Upper lobe of left lung (tissue), 6 donors: ENCODE measurements at places on chromosomes 5 and 9. TPM values are rescaled to one million over a fixed set of nuclear protein-coding genes. Genes with fewer than 3 reads are reported as not detected.

DNA sequence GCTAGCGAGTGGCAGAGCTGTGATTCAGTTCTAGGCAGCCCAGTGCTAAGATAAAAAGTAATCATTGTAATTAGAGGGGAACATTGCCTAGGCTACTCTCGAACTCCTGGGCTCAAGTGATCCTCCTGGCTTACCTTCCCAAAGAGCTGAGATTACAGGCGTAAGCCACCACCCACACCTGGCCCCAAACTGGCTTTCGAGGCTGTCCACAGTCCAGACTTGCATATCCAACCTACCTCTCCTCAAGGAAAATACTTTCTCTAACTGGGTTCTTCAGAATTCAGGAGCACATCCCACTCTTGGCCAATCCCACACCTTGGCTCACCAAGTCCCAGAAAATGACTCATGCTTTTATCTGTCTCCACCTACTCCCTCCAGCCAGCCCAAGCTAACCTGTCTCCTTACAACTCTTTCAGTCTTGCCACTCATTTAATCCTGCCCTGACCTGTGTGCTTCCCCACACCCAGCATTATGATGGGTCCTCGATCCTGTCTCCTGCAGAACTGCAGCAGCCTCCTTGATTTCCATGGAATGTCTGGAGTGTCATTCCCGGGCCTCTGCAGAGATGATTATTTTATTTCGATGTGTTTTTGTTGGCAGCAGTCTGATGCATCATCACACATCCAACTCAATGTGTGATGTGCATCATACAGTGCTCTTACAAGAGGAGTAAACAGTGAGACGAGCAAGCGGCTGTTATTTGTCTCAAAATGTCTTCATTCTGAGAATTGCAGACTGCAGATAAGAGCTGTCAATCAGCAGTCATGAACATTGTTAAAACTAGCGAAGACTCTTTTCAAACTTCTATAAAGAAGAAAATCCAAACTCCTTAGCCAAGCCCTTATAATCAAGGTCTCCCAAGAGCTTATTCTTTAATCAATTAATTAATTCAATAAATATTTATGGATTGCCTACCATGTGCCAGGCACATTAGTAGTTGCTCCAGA, 167.3 kb downstream of the SEC61B start:
- DNase-seq = no peak

DNA sequence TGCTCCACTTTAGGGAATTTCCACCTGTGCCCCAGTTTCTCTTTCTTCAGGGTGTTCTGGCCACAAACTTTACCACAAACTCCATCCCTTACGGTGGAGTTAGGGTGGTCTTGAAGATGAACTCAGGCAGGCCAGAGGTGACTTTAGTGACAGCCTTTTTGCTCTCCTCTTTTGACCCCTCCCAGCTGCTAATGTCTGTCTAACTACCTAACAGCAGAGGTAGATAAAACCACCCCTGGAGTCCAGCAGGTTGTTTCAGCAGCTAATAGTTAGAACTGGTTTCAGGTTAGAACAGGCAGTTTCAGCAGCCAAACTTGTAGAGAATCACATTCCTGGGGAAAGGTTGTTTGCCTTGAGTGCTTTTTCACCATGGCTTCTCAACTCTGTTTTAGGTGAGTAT, 971.3 kb upstream of the CDH18 start:
- no peak for DNase-seq

GRCh38 chr5:81794226-81794625, 43.3 kb upstream of the SSBP2 start:
- DNase-seq = no peak

The SLC6A19 gene
- not detected for total RNA-seq

DNA sequence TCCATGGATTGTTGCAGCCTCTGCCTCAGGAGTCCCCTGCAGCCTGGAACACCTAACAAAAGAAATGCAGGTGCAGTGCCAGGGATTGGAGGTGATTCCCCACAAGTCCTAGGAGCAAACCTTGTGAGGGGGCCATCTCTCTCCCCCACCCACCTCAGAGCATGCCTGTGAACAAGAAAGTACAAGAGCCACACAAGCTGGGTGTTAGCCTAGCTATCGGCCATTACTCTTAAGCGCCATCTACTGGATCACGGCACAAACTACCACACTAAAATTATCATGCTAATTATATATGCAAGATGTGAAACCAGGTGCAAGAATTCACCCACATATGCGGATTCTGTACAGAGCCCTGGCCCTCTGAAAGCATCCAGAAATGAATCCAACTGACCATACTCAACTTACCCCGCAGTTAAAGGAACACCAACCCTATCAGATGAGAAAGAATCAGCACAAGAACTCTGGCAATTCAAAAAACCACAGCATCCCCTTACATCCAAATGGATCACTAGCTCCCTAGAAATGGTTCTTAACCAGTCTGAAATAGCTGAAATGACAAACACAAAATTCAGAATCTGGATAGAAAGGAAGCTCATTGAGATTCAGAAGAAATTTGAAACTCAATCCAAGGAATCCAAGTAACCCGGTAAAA, 16.5 kb upstream of the PRSS3 start:
- DNase-seq = peak; percentile 31

DNA sequence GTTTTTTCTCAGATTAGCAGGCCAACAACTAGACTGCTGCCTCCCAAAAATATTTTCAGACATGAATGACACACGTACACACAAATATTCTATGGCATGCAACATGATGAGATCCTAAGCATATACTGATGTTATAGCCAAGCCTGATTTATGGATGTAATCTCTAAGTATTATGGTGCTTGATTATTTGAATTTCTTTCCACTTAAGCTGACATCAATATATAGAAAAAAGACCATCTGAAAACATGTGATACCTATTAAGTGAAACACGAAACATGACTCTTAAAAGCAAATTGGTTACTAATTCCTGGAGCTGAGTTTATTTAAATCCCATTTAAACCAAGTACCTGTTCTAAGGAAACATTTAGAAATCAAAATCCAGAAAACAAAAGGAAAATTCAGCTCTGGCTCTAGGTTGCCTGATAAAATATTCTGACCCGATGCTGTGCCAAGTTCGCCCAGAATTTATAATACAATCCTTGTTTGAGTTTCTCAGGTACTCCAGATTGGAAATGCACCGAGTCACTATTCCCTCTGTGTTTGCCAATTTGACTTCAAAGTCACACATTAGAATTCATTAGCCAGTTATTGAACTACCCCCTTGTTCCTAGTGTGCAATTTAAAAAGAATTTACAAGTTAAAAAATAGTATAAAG, 548.6 kb downstream of the CSNK1G3 start:
- no peak for DNase-seq

- no peak for DNase-seq
Observed at GRCh38 chr9:120937596-120937995, 11.0 kb upstream of the TRAF1 start.

- DNase-seq = no peak
Observed at GRCh38 chr5:98997000-98997399, 68.2 kb upstream of the CHD1 start.

The NMUR2 gene
- total RNA-seq = not detected

DNA sequence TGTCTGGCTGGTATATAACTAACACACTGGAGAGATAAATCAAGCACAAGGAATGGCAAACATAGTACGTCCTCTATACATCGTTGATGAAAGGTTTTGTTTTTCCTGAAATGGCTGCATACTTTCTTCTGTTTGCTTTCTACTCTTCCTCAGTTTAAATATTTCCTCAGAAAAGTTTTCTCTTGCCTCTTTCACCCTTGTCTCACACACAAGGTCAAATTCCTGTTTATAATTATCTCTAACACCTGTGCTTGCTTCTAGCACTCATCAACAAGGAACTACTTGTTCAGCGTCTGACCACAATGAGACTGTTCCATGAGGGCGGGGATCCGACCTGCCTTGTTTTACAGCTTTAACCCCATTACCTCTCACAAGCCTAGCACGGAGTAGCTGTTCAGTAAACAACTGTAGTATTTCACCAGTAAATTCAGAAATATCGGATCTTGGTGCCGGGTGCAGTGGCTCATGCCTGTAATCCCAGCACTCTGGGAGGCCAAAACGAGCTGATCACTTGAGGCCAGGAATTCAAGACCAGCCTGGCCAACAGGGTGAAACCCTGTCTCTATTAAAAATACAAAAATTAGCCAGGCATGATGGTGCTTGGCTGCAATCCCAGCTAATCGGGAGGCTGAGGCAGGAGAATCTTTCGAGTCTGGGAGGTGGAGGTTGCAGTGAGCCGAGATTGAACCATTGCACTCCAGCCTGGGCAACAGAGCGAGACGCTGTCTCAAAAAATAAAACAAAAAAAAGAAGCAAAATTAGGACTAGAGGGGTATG, 37.0 kb downstream of the NR6A1 start:
- DNase-seq = no peak

- no peak for DNase-seq
Observed at GRCh38 chr9:132040808-132041207, 38.9 kb downstream of the MED27 start.

- DNase-seq = no peak
Observed at GRCh38 chr9:107530679-107531078, 41.1 kb upstream of the KLF4 start.

The SEMA6A gene
- total RNA-seq = 25.5 TPM

The ITGA2 gene
- total RNA-seq = 19.3 TPM

The PCDHB16 gene
- 1.6 TPM for total RNA-seq

The KCNT1 gene
- 0.11 TPM for total RNA-seq

The DAB2IP gene
- total RNA-seq = 80.6 TPM

The CYSRT1 gene
- 1.7 TPM for total RNA-seq

- DNase-seq = peak; percentile 51
Observed at GRCh38 chr5:150497274-150497988, 10.5 kb upstream of the NDST1 start.

DNA sequence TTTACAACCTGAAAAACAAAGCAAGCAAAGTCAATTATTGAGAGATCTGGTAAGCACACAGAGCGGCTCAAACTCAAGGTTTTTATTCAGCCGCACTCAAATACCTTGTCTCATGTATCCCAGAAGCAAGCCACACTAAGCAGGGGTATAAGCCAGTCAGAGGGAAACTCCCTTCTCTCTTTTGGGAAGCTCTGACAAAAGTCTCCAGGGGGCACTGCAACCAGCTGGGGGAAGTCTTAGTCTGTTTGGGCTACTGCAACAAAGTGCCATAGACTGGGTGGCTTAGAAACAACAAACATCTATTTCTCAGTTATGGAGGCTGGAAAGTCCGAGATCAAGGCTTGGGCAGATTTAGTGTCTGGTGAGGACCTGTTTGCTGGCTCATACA, 246.0 kb downstream of the ENC1 start:
- no peak for DNase-seq

The TMEM171 gene
- 0.57 TPM for total RNA-seq

DNA sequence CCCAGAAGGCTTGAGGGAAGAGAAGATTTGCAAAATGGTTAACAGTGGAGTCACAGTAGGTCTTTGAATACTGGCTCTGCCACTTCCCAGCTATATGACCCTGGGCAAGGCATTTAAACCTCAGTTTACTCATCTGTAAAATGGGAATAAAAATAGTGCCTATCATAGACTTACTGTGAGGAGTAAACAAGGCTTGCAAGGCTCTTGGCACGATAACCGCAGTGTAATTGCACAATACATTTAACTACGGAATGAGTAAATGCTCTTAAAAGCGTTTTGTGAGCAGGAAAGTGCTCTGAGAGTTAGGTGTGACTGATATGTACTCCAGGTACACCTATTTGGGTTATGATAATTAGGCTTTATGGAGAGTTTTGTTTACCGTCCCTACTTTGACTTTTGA, 8.4 kb downstream of the SLC36A3 start:
- DNase-seq = peak; percentile 62

GRCh38 chr5:151213803-151214613, 9.9 kb downstream of the CCDC69 start:
- peak; percentile 66 for DNase-seq

GRCh38 chr5:158521995-158522394, 577.7 kb downstream of the EBF1 start:
- DNase-seq = no peak

The KLF4 gene
- 149 TPM for total RNA-seq

DNA sequence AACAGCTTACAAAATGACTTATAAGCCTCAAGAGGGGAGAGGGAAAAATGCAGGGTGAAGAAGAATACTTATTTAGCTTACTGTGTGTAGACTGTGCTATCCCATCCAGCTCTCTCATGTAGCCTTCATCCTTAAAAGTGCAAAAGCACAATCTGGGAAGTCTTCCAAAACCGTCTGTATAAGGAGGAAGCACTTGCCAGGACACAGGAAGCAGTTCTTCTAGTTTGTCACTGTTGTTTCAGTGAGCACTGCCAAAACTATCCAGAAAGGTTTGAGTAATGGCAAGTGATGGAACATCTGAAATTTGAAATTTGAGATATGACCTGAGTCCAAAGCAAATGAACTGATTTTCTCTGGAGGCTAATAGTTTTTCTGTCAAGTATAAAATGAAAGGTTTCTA, 140.8 kb upstream of the ISL1 start:
- DNase-seq = no peak

The GPR107 gene
- total RNA-seq = 26.5 TPM

DNA sequence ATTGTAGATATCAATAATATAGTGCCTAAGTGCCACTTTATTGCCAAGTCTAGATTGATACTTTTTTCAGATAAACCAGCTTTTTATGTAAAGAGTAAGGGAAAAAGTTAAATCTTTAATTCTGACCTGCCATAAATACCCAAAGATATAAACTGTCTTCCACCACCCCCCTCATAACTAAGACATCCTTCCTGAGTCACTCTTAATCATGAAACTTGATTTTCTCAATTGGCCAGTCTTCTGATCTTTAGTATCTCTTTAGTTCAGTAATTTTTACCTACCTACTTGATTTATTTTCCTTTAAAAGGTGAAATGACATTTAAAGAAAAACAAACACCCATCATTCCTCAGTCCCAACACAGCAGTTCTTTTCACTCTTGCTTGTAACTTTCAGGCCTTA, 21.8 kb downstream of the C5orf22 start:
- DNase-seq = no peak

DNA sequence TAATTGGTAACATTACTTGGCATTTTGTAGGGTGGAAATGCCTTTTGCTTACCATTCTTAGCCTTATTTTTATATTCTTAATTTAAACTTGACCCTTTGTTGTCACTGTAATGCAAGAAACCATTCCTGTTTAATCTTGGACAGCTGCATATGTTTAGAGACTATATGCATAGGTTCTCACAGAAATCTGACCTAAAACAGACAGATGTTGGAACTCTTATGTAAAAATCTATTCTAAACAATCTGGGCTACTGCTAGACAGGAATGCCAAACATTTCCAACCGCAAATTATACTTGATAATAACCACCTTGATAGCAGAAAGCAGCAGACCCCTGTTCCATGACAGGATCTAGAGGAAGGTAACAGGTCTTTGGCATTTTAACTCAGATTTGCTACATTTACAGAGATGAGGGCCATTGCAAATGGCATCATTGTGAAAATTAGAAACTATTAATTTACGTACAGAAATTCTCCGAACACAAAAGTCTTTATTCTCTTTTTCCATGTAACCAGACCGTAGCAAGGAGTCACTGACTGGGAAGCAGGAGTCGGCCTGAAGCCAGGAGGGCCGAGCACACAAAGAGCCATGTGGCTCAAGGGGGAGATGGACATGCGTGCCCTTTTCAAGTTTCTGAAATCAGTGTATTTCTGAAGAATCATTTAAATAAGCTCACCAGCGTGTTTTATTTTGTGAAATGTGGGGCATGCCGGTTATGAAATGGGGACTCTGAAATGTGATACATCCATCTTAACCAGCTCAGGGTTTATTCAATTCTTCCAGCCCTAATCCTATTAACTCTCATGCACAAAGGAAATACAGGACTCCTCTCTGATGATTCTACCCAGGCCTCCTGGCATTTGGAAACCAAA, 139.3 kb downstream of the AOPEP start:
- no peak for DNase-seq

The PDE4D gene
- total RNA-seq = 81.0 TPM

GRCh38 chr5:56142233-56142613, 90.9 kb downstream of the ANKRD55 start:
- DNase-seq = no peak

GRCh38 chr9:1837453-1838084, 177.6 kb upstream of the SMARCA2 start:
- no peak for DNase-seq

The MED22 gene
- total RNA-seq = 30.9 TPM
